ENCODE measurements at places on chromosomes 12 and 14.
A peak's percentile ranks its signal among the peaks of the same experiment; 100 is the strongest.

DNA sequence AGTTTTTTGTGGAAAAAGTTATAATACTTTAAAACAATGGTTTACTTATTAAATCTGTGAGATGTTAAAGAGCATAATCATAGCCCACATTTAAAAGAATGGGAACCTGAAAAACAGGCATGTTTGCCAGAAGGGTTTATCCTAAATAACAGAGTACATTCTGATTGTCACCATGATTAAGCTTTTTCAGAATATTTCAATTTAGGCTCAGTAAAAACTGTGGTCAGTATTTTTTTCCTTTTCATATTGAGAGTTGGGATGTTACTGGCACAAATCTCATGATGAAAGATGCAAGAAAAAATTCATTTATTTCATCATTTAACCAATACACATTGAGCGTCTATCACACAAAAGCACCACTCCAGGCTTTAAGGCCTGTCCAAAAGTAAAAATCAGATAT lies 18.6 kb downstream of the EPS8 start:
- no peak for DNase-seq

GRCh38 chr12:85179680-85180270 lies 100.2 kb upstream of the ALX1 start:
- DNase-seq = no peak

- DNase-seq = peak; percentile 10
Measured at GRCh38 chr12:5586201-5586600, 154.3 kb downstream of the NTF3 start.

DNA sequence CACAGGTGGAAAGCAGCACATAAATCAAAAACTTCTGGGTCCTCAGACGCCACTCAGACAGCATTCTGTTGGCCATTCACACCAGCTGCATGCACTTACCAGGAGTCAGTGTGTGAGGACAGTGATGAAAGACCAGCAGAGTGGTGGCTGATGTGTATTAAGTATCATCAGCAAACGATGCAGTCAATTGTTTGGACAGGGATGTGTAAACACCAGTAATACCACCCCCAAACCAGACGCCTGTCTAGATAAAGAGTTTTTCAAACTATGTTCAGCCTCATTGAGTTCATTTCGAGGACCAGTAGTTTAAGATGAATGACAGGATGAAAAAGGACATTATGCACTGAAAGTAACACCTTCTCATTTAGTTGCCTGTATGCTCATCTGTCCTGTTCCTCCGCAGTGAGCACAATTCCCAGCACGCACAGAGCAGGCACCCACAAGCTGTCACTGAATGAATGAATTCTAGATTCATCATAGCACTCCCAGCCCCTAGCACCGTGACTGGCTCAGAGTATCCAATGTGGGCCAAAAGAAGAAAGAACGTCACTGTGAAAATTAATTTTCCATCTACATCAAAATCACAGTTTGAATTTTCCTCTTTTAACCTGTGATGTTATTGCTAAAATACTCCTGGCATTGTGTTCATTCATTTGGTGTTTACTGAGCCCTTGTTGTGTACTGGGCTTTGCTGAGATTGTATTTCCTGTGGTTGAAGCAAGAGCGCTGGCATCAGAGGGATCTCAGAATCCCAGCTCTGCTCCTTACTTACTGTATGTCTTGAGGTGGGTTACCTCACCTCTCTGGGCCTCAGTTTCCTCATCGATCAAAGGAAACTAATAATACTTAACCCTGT lies 124.8 kb upstream of the NOS1 start:
- DNase-seq = no peak

GRCh38 chr12:113097716-113098440 lies 37.7 kb downstream of the RASAL1 start:
- no peak for DNase-seq

- DNase-seq = no peak
Measured at GRCh38 chr14:77372304-77372841, 4.5 kb downstream of the TMED8 start.

GRCh38 chr12:75374971-75375370 lies 15.9 kb upstream of the GLIPR1L2 start:
- DNase-seq = no peak

DNA sequence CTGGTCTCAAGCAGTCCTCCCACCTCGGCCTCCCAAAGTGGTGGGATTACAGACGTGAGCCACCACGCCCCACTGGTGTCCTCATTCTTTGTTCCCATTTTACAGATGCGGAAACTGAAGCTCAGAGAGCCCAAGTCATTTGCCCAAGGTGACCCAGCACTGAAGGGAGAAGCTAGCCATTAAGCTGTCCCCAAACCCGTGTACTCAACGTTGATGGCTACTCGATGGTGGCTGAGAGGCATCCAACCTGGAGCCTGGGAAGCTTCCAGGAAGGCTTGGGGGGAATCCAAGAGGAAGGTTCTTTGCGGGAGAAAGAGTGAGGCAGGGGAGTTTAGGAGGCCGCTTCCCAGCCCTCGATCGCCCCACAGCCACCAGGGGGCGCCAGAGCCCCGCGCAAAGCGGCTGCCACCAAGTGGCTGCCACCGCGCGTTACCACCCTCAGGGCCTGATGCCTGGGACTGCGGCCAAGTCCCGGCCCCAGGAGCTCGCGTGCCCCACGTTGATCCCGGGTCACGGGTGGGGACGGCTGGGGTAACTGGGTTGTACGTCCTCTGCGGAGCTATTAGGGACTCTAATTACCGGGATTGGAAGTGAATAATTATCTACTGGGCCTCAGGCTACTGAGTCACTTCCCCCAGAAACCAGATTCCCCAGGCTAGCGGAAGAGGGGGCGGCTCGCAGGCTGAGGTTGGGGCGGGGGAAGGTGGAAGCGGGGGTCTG lies 8.8 kb upstream of the SH2B3 start:
- peak; percentile 70 for DNase-seq

DNA sequence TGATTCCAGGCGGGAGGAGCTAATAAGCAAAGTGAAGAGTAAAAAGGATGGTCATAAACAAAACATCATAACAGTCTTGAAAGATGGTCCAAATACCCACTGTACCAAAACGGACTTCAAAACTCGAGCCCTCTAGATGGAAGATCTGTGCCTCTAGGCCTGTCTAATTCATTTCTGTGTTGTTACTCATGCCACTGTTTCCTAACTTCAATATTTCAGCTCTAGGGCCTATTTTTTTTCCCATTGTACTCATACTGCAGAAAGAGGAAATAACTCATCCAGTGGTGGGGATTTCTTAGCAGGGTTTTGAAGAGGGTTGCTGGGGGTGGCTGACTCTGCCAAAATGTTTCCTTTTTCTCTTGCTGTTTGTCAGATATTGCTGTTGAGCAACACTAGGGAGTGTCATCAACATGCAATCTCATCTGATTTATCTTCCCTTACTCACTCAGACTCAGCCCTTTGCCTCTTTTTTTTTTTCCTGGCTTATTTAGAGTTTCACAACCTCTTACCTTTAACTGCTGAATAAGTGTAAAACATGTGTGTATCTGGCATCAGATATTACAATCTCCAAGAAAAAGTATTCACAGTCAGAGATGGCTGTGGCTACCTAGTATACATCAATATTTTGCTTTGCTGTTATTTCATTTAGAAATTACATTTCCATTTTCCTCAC lies 189.6 kb downstream of the DUSP6 start:
- peak; percentile 76 for DNase-seq

- no peak for DNase-seq
Measured at GRCh38 chr14:51744372-51745130, 92.8 kb downstream of the FRMD6 start.

- DNase-seq = no peak
Measured at GRCh38 chr12:51661836-51662235, 70.8 kb downstream of the SCN8A start.

- no peak for DNase-seq
Measured at GRCh38 chr14:94689218-94689984, 77.2 kb downstream of the SERPINA3 start.

- no peak for DNase-seq
Measured at GRCh38 chr14:95006051-95006450, 151.3 kb downstream of the DICER1 start.

DNA sequence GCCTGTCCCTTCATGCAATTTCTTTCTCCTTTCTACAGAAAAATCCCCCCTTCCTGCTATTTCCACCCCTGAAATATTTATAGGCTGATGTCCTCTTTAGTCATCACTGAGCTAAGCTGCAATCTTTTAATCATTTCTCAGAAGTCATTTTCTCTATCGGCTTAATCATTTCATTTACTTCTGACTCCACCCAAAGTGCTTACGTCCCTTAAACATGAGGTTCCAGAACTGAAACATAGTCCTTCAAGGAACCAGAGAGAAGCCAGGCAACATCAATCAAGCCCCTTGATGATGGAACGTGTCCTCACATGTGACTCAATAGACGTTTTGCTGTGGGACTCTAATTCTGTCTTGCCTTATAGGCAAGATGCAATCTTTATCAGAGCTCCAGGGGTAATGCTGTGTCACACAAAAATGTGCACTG lies 148.7 kb upstream of the KRR1 start:
- no peak for DNase-seq

DNA sequence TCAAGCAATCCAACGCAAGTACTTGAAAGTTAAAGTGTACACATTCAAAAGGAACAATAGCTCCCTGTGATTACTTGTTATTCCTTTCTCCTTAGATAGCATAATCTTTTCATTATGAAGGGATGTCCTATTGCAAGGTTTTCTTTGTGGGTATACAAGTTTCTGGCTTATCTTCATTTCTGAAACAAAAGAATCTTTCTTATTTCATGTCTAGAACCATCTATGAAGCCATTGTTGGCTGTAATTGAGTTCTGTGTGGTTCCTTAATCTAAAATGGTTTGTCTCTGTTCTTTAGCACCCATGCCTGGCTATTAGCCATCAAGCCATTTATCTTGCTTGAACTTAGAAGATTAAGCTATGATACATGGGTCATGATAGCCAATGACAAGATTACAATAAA lies 95.0 kb downstream of the VEZT start:
- DNase-seq = no peak

All from HFF-Myc (cell line).